ENCODE measurements at places on chromosomes 3 and 15.

DNA sequence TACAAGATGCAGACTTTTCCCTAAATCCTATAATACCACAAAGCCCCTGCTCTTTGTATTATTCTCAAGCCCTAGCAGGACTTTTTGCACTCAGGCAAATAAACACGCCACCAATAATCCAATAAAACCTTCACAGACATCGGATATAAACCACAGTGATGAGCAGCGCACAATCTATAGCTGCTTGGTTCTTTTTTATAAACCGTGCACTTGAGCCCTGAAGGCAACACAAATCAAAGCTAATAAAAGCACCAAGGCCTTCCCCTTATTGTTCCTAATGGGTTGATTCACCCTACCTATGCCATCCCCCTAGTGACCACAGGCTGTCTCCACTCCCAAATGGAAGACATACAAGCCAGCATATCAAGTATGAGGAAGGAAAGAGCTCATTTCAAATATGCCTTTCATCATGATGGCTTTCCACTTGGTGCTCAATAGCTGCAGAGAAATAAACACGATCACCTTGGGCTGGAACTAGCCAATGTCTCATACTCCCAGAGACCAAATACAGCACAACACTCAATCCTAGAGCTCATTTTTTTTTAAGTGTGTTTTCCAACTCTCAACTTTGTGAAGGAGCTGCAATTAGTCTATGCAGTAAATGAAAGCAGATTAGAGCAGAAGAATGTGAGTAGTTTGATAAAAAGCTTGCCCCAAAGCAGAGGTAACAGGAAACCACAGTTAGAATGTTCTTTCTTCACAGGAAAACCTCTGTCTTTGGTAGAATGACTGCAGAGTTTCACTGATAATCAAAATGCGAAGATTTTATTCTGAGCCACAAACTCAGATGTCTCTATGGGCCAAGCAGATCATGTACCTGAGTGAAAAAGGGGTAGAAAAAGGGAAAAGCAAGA, 573.9 kb downstream of the AGBL1 start:
- peak; percentile 55 for DNase-seq

- no peak for DNase-seq
These were observed 90.5 kb downstream of the FAM227B start for GRCh38 chr15:49530092-49530491.

GRCh38 chr3:70072180-70072579, 72.6 kb downstream of the SAMMSON start:
- no peak for DNase-seq

DNA sequence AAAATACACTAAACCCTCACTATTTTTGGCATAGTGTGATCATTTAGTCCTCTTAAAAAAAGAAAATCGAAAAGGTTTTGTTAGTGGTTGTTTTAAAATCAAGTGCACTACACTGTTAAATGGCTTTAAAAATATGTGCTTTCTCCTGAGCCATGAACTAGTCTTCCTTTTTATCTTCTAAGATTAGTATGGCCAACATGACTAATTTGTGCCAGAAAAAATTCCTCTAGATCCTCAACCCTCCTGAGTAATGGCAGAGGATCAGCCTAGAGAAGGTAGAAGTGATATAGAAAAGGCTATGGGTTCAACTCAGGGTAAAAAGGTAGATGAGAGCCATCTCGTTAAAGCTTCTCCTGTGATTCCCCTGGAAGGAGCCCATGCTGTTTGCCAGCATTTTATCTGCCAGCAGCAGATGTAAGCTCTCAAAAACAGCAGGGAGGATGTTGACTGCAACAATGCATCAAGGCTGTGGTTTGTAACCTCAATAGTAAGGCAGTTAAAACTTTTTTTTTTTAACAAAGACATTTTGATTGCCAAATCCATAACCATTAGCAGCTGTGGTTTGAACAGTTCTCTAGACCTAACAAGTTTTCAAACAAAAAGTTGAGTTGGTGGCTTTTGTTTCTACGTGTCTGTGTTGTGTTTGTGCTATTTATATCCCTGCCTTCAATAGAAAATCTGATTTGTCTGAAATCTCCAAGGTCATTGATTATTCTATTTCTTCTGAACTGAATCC, 30.2 kb upstream of the ZNF609 start:
- peak; percentile 66 for DNase-seq

- no peak for DNase-seq
These were observed 523.2 kb downstream of the OTOL1 start for GRCh38 chr3:162019817-162020216.

GRCh38 chr3:167209011-167209410, 171.1 kb downstream of the ZBBX start:
- DNase-seq = no peak

- peak; percentile 5 for DNase-seq
These were observed 65.4 kb downstream of the TFRC start for GRCh38 chr3:196016485-196016884.

DNA sequence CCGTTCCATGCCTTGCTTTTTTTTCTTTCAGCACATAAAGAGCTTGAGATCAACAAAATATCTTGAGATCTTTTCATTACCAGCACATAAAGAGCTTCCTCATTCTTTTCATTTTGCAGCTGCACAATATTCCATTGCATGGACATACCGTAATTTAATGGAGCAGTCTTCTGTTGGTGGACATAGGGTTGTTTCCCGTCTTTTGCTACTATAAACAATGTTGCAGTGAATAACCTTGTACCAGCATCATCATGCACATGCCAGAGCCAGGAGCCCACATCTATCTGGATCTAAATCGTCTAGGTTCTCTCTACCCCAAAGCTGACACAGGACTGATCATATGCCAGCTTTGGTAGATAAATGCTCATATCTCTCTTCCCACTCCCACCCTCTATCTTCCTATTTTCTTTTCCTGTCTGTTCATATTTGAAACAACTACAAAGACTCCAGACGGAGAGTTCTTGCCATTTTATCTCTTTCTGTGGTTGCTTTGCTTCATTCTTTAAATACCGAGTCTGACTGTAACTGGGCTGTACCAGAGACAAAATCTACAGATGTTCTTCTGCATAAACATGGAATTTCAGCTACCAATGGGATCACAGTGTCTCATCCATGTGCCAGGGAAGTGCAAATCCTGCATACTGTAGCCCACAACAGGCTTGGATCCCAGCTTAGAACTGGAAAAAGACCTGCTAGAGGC, 47.1 kb upstream of the AKAP13 start:
- DNase-seq = no peak
